ENCODE measurements at places on chromosomes 11 and 22.

GRCh38 chr11:13772223-13773046, 104.0 kb downstream of the FAR1 start:
- no peak for DNase-seq

DNA sequence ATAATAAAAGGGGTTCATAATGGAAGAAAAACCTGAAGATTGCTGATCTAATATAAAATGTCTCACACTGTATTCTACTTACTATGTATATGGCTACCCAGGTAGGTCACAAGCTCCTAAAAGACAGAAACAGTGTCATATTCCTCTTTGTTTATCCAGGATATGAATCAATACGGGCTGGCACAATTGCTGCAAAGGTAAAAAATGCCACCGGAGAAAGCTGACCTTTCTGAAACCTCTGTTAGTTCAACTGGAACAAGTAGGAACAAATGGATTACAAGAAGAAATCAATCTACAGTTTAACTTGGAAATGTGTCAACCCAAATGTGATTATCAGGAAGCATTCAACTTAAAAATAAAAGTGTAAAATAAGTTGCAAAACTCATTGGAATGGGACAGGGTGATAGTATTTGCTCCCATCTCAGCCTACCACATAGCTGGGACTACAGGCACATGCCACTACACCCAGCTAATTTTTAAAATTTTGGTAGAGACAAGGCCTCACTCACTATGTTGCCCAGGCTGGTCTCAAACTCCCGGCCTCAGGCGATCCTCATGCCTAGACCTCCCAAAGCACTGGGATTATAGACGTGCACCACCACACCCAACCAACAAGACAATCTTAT, 27.6 kb downstream of the SLC35F2 start:
- no peak for DNase-seq

DNA sequence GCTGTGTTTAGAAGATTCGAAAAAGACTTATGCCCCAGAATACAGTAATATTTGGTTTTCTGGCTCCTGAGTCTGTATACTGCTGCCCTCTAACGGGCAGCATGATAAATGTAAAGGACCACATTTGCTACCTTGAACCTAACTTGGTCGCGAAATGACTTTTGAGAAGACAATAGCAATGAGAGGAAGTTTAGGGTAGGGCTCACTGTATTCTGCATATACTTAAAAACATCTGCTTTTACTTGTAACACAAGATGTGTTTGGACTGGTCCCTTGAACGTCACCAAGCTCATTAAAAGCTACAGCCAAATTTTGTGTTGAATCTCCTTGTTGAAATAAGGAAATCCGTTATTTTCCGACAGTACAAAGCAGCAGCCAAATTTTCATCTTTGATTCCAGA, 309.1 kb downstream of the SWAP70 start:
- DNase-seq = no peak

GRCh38 chr11:130209128-130209932, 49.7 kb downstream of the ST14 start:
- no peak for DNase-seq

DNA sequence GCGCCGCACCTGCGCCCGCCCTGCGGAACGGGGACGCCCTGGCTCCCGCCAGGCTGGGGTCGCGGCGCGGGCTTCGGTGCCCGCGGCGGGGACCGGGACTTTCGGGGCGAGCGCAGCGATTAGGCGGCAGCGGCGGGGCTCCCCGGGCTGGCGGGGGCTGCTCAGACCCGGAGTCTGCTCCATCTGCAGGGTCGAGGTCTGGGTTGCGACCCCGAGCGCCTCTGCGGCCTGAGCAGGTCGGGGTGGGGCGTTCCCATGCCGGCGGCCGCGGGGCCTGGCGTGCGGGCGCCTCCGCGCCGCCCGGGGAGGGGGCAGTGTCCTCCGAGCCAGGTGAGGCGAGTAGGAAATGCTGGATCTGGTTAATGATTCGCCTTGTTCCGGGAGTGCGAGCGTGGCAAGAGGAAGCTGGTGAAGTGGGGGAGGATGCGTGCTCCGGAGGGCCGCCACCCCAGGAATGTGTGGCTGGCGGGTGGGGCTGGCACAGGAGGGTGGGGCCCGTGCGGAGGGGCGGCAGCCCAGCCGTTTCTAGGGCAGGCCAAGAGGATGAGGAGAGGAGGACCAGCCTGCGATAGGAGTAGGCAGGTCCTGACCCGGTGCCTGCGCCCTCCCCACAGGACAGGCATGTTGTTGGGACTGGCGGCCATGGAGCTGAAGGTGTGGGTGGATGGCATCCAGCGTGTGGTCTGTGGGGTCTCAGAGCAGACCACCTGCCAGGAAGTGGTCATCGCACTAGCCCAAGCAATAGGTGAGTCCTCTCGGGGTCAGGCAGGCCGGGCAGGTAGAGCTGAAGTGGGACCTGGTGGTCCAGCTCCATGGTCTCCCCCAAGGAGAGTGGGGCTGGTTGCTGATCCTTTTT, 606 bp downstream of the RASSF7 start:
- DNase-seq = no peak

DNA sequence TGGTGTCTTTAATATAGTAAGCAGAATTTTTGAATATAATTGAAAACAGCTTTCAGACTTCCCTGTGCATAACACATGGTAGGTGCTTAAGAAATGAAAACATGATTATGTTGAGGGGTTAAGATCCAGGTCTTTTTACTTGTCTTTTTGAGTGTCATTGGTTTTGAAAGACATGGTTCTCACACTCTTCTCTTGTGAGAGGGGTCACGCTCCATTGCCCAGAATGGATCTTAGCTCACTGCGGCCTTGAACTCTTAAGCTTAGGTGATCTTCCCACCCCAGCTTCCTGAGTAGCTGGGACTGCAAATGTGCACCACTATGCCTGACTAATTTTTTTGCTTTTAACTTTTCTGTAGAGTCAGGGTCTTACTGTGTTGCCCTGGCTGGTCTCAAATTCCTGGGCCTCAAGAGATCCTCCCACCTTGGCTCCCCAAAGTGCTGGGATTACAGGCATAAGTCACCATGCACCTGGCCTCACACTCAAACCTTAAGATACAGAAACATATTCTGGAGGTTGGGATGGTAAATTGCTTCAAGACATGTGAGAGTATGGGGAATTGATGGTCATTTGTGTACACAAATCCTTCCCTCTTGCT, 1.4 kb downstream of the SPCS2 start:
- DNase-seq = no peak

DNA sequence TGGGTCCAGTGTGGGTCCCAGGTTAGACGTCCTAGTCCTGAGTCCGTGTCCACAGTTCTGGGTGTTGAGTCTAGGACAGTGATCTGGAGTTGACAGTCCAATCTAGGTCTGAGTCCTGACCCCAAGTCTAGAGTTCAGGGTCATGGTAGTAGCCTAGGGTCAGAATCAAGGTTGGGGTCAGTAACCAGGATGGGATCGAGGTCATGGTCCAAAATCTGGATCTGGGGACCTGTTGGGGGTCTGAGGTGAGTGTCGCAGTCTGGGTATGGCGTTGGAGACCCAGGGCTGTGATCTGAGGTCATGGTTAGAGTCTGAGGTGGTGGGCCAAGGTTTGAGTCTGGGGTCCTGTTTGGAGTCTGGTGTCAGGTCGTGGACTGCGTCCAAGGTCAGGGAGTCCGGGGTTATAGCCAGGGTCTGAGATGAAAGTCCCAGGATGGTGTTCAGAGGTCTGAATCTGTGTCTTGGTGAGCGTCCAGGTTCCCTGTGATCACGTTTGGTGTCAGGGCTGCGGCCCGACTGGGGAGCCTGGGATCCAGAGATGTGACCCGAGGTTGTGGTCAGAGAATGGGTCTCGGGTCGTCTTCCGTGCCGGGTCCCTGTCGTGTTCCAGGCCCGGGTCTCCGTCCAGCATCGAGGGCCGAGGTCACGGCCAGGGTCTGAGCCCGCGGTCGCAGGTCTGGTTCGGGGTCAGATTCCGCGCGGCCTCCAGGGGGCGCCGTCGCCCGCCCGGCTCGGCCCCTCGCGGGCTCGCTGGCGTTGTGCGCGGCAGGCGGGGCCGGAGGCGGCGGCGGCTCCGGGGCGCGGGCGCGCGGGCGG, 432 bp upstream of the GRK2 start:
- DNase-seq = peak; percentile 92

DNA sequence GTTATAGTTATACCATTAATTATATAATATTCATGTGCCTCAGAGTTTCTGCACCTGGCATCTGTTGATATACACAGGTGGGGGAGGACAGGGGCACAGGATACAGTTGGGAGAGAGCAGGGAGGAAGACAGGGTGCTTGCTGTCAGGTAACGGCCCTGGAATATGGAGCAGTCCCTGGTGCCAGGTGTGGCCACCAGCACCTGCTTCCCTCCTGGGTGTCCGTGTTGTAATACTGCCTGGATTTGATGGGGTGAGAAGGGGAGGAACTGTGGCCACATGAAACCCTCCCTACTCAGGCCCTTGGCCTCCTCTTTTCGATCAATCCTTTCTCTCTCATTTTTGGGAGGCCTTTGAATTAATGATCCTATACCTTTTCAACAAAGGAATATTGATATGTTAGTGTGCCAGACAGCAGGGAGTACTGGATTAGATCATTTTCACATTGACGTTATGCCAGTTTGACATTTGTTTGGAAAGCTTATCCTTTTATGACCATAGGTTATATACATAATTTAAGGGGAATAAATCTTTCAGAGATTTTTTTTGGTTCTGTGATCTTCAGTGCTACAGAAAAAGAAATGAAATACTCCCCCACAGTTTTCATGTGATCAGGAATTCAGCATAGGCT, 88.6 kb downstream of the TEAD1 start:
- no peak for DNase-seq

DNA sequence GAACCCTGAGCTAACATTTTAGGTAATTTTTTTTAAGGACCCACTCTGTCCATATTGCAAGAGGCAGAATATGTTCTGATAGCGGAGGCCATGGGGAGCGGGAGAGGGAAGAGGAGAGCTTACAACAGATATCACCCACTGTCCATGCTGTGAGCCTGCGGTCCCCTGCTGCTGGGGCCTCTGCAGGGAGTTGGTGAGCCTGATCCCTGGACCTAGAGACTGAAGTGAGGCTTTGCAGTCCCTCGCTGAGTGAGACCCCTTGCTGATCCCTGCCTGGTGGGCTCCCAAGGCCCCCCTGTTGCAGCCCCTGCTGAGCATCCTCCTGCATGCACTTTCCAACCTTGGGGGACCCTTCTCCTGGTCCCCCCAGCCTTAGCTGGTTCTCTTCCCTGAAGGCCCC, 12.5 kb downstream of the MIF start:
- DNase-seq = no peak

GRCh38 chr11:27916541-27917100, 191.3 kb downstream of the KIF18A start:
- no peak for DNase-seq

- no peak for DNase-seq
Observed at GRCh38 chr22:45036154-45036553, 26.3 kb upstream of the PHF21B start.

- peak; percentile 51 for DNase-seq
Observed at GRCh38 chr11:848380-848931, 5.8 kb downstream of the TSPAN4 start.

- DNase-seq = no peak
Observed at GRCh38 chr11:118295815-118296454, 8.6 kb upstream of the CD3E start.

DNA sequence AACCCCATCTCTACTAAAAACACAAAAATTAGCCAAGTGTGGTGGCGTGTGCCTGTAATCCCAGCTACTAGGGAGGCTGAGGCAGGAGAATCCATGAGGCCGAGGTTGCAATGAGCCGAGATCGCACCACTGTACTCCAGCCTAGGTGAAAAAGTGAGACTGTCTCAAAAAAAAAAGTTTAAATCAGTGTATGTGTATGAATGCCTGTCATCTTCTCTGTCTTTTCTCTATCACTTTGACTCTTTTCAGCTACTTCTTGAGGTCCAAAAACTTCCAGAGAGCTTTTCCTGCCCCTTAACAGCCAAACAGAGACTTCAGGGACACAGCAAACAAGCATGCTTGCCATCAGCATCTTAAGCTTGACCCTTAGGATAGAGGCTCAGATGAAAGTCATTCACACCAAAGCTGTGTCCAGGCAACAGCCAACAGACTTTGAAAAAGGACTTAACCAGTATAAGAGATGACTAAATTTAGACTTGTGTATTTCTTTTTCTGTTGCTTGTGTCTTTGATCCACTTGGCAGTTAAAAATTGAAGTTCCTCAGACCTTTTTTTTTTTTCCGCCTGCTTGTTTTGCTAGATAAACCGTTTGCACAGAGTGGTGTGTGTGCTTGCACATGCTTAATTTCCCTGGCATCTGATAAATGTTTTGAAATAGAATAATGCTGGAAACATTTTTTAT, 151.9 kb downstream of the DBX1 start:
- DNase-seq = no peak

- no peak for DNase-seq
Observed at GRCh38 chr22:45454275-45454674, 40.8 kb downstream of the RIBC2 start.

- DNase-seq = no peak
Observed at GRCh38 chr11:134030853-134031252, 38.0 kb upstream of the JAM3 start.

- DNase-seq = no peak
Observed at GRCh38 chr11:11400635-11401232, 47.7 kb upstream of the CSNK2A3 start.

DNA sequence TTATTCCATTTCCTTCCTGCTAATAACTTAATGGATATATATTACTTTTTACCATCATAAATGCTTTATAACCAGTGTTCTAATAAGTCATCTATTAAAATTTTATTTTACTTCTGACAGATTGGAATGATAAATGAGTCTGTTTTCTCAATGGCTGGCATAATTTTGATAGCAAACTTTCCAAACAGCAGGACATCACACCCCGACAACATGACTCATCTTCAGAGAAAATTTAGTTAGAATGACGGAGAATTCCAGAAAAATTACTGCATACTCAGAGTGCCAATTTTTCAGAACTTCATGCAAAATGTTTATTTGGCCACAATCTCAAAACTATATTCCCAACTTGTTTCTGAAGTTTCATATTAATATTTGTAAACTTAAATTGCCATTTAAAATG, 174.4 kb downstream of the SWAP70 start:
- DNase-seq = no peak

DNA sequence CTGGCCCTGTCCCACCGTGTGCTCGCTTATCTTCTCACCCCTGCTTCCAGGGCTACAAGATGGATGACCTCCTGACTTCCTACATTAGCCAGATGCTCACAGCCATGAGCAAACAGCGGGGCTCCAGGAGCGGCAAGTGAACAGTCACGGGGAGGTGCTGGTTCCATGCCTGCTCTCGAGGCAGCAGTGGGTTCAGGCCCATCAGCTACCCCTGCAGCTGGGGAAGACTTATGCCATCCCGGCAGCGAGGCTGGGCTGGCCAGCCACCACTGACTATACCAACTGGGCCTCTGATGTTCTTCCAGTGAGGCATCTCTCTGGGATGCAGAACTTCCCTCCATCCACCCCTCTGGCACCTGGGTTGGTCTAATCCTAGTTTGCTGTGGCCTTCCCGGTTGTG, 86.5 kb downstream of the MYO7A start:
- no peak for DNase-seq

DNA sequence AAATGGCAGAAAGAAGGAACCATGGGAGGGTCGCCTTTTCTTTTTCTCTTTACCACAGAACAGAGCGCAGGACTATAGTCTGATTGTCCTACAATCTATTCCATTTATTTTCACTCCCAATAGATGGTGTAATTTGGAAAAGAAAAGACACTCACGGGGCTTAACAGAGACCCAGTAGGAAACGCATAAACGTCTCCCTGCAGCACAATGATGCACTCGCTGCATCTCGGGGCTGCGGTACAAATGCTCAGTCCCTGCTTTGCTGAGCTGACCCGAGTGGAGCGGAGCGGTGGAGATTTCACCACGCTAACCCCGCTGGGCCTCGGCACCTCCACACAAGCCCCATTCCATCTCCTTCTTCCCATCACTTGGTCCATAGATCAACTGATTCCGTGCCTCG, 1.5 kb downstream of the FEZ1 start:
- no peak for DNase-seq

GRCh38 chr22:46739094-46739870, 1.2 kb upstream of the CERK start:
- DNase-seq = peak; percentile 25

All from D721Med (cell line).